ENCODE measurements at places on chromosomes 11 and 22. TPM values are rescaled to one million over a fixed set of nuclear protein-coding genes. Genes with fewer than 3 reads are reported as not detected.

DNA sequence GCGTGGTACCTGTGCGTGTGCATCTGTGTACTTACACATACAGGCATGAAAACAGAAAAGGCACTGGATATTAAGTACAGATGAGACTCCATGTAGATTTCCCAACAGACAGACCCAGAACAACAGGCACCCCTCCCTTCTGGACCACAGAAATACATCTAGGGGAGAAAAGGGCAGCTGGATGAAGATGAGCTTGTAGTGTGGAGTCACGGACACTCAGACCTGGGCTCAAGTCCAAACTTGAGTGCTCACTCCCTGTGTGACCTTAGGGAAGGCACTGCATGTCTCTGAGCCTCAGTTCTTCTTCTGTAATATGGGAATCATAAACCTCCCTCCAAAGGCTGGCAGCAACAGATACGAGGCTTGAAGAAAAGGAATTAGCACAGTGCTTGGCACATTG lies 108.9 kb downstream of the GALNT18 start:
- H3K4me3 ChIP-seq, result no peak overlapping the region
- H3K4me1 ChIP-seq, result peaks cover 28% of the 10 kb centered on the region
- H3K27me3 ChIP-seq, result no peaks in the 10 kb centered on the region
- no peak overlapping the region for H3K27ac ChIP-seq
- no peaks in the 10 kb centered on the region for H3K36me3 ChIP-seq

- H3K36me3 ChIP-seq, result peaks cover 2% of the 10 kb centered on the region
- no peaks in the 10 kb centered on the region for H3K27me3 ChIP-seq
- H3K4me1 ChIP-seq, result peaks cover 17% of the 10 kb centered on the region
- DNase-seq, result no peak
- H3K27ac ChIP-seq, result no peak overlapping the region
- no peak overlapping the region for H3K4me3 ChIP-seq
Observed at GRCh38 chr11:86365546-86365945, 9.1 kb upstream of the CCDC81 start.

DNA sequence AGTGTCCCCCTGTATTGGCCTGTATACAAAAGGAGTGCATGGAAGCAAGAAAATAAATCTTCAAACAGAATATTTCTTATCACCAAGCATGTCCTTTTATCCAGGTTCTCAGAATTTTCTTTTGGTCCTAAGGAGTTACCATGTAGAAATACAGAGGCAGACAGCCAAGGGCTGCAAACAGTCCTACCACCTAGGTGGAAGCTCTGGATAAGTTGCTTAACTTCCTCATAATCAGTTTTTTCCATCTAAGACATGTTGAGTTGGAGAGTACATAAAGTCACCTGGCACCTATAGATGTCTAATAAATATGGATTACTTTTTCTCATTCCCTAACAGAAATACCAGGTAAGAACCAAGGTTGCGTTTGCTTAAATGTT lies 57.0 kb upstream of the BLID start:
- no peak overlapping the region for H3K4me3 ChIP-seq
- DNase-seq, result no peak
- H3K4me1 ChIP-seq, result peaks cover 23% of the 10 kb centered on the region

DNA sequence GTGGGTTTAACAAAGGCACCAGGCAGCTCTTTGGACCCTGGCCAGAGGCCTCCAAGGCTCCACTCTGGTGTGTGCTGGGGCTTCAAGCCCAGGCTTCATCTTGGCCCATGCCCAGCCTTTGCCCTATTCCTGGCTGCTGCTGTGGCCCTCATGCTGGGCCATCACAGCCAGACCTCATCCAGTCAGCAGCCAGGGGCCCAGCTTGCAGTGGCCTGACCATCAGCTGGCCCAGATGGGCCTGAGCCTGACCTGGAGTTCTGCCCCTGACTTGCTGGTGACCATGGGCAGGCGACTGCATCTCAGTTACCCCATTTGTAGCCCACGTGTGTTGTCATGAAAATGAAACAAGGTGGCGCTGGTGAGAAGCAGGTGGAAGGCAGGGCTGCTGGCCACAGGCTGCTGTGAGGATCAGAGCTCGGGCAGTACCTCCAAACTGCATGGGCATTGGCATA lies 76.1 kb downstream of the MED15 start:
- no peak overlapping the region for H3K4me3 ChIP-seq
- H3K27ac ChIP-seq, result no peak overlapping the region
- no peak for DNase-seq

The PGM2L1 gene
- total RNA-seq, result 15.1 TPM

The C22orf15 gene
- total RNA-seq, result 0.41 TPM

All from neural crest cell (in vitro differentiated cells).